ENCODE measurements at places on chromosomes 16 and 17.

DNA sequence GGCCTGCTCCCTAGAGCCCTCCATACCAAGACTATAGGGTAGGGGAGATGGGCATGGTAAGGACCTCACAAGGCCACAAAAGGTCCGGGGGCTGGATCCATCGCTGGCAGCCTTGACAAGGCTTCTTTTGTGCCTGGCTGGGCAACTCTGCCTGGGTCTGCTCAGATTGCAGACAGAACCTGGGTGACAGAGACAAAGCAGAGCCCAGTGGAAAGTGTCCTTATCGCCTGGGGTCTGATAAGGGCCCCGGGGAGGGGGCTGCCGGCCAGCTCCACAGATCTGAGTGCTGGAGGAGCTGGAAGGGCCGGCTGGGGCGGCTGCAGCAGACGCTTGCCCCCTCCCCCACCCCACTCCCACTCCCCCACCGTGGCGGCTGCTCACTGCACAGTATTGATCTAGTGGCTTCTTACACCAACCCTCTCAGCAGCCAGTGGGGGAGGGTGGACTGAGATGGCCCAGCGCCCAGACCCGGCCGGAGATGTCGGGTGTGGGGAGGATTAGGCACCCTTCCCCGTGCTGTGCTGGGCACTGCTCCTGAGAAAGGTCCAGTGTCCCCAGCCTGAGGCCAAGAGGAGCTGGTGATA, 7.2 kb downstream of the MMP15 start:
- DNase-seq: no peak

DNA sequence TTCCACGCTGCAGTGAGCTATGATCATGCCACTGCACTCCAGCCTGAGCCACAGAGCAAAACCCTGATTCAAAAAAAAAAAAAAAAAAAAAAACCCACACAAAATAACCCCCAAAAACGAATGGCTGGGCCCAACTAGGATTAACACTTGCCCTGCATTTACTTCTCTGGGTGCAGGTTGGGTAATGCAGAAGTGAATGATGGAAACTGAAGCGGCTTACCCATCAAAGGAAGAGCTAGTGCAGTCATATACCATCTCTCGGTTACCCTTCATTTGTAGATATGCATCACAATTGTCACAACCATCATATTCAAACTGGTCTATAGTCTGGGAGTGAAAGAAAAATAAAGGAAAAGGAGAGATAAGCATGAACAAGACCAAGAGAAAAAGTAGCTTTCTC, 819 bp downstream of the SUPT4H1 start:
- DNase-seq: no peak

DNA sequence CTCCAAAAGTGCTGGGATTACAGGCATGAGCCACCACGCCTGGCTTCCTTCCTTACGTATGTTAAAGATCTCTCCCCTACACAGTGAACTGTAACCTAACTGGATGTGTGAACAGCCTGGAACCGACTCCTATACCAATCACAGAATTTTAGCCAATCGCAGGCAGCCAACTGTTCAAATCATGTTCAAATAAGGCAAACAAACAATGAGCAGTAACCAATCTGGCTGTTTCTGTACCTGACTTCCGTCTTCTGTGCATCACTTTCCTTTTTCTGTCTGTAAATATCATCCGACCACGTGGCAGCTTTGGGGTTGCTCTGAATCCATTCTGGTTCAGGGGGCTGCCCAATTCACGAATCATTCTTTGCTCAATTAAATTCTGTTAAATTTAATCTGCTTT, 27.5 kb downstream of the TEKT5 start:
- no peak for DNase-seq

- DNase-seq: no peak
These were observed 188.5 kb downstream of the MSI2 start for GRCh38 chr17:57444682-57445450.

DNA sequence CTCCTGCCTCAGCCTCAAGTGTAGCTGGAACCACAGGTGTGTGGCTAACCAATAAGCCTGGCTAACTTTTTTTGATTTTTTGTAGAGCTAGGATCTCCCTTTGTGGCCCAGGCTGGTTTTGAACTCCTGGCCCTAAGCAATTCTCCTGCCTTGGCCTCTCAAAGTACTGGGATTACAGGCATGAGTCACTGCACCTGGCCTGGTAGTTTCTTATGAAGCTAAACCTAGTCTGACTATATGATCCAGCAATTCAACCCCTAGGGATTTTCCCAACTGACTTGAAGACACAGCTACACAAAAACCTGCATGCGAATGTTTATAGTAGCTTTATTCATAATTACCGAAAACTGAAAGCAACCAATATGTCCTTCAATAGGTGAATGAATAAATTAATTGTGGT, 176.2 kb upstream of the IRX3 start:
- no peak for DNase-seq

GRCh38 chr17:18191236-18191667, 7.6 kb downstream of the ALKBH5 start:
- no peak for DNase-seq

GRCh38 chr16:59356709-59357108, 622.6 kb upstream of the GOT2 start:
- DNase-seq: no peak

GRCh38 chr16:88570691-88571092, 489 bp downstream of the ZC3H18 start:
- peak; percentile 51 for DNase-seq

DNA sequence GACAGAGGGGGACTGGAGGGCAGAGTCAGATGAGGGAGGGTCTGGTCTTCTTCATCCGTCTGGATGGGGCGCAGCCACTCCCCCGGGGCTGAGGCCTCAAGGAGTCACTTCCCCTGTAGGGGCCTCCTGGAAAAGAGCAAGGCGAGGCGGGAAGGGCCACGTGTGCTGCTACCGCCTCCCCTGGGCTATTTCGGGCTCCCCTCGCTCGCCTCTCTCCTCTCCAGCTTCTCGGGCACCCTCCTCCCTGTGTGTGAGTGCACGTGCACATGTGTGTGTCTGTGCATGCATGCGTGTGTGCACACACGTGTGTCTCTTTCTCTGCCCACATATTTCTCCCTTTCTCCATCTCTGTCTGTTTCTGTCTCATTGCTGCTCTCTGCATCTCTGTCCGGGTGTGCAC, 10.1 kb downstream of the GSG1L start:
- no peak for DNase-seq

DNA sequence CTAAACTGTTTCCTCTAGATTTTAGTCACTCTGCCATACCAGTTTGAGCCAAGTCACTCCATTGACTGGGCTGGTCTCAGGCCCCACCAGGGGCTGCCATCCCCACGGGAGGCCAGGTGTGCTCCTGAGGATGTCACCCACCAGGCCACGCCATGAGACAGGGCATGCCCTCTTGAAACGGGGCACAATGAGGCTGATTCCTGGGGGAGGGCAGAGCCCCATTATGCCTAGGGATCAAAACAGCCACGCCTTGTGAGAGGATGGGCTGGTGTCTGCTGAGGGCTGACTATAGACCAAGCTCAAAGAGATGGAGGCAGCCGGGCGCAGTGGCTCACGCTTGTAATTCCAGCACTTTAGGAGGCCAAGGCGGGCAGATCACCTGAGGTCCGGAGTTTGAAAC, 21.5 kb downstream of the GINS2 start:
- no peak for DNase-seq

DNA sequence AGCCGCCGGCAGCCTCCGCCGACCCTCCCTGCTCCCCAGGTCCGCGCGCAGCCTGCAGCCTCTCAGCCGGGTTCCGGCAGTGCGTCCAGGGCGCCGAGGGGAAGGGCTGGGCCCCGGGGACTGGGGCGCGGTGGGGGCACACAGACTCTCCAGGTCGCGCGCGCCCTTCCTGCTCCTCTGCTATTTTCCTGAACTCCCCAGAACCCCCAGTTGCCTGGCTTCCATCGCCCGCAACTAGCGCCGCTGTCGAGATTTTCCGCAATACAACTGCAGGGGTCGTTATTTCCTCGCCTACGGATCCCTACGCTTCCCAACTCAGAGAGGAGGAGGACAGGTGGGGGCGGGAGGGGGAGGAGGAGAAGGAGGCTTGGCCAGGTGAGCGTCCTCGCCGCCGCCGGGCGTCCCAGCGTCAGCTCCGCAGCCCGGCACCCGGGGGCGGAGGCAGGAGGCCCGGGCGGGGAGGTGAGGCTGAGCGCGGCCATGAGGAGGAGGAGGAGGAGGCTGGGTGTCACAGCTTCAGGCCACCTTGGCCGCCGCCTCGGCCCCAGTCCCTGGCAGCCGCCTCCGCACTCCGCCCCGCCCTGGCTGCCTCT, at the start of gene CA10:
Gene CA10, minus strand, starts transcription at position 265 of the 593 bp plus-strand sequence.
- no peak for DNase-seq

- DNase-seq: no peak
These were observed 748 bp downstream of the SMTNL2 start for GRCh38 chr17:4584917-4585637.

DNA sequence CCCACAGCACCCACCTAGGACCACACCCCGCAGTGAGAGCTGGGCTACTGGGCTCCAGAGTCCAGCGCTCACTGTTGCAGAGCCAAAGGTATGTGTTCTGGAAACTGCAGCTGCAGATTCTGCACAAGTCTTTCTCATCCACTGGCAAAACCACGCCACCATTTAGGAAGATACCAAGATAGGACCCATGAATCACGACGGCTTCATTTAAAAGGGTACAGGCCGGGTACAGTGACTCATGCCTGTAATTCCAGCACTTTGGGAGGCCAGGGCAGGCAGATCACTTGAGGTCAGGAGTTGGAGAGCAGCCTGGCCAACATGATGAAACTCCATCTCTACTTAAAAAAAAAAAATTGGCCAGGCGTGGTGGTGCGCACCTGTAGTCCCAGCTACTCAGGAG, 18.8 kb downstream of the FOXF1 start:
- DNase-seq: no peak

GRCh38 chr16:16945207-16945606, 525.6 kb downstream of the XYLT1 start:
- no peak for DNase-seq

- DNase-seq: no peak
These were observed 14.2 kb upstream of the LASP1NB start for GRCh38 chr17:38911081-38911730.

- peak; percentile 48 for DNase-seq
These were observed 15.3 kb downstream of the RNF43 start for GRCh38 chr17:58402047-58402446.

DNA sequence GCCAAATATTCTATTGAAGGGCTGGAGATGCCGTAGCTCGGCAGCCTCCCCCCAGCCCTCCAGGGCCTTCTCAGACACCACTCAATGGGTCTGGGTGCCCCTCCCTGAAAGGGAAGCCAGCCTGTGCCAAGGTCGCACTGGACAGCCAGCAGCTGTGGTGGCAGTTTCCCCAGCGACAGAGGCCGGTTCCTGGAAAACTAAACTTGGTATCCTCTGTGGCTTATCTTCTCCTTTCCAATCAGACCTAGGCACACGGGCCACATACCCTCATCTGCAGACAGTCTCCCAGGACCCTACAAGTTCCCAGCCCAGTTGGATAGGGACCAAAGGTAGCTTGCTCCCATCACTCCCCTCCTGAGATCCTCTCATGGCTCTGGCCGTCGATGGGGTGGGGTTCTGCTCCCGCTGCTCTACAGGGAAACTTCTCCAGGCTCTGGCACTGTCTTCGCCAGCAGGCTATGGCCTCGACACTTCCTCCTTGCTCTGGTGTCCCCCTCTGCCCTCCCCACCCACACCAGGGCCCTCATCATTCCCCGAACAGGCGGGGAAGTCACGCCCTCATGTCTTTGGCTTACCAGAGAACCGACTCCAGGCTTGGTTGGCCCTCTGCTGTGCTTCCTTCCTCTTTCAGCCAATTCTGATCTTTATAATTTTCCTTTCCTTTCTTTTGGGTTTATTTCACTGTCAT, 18.3 kb upstream of the IL21R start:
- DNase-seq: no peak

DNA sequence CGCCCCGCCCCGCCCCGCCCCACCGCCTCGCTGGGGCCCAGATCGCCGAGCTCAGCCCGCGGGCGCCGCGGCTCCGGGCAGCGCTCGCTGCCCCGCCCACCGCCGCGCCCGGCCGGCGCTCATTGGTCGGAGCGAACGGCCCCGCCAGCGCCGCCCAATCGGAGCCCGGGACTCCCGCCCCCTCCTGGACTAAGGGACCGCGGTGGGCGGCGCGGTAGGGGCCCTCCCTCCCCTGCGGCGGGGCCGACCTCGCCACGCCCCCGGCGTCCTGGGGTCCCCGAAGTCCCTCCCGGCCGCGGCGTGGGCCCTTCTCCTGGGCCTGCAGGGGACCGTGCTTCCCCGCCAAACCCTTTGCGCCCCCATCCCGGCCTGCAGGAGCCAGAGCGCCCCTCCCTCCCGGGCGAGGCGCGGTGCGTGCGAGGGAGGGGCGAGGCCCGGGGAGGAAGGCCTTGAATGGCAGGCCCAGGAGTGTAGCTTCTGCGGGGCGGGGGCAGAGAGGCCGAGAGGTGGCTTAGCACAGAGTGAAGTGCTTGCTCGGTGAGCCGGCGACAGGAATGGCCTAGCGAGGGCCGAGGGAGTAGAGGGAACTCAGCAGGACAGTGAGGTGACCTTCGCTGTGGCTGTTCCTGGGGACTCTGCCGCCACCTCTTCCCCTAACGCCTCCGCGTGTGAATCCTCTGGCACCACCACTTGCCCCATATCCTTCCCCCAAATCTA, at the start of gene CAMKK1:
Gene CAMKK1, minus strand, starts transcription at position 51 of the 717 bp plus-strand sequence. CDS start 7,366 bp downstream, outside the sequence.
- peak; percentile 91 for DNase-seq

DNA sequence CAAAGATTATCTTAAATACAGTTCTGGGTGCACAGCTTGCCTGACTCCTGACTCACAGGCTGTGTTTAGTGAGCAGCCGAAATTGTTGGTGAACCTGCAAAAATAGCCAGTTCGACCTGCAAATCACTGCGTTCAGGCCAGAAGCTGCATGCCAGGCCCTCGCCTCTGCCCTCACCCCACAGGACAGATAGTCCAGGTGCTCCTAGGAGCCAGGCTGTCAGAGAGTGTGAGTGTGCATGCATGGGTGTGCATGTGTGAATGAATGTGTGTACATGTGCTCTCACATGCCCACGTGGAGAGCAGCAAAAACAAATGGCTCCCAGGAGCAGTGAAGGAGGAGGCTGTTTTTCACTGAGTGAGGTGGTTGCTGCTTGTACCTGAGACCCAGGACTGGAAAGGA, 131.8 kb downstream of the ABCC12 start:
- DNase-seq: no peak

DNA sequence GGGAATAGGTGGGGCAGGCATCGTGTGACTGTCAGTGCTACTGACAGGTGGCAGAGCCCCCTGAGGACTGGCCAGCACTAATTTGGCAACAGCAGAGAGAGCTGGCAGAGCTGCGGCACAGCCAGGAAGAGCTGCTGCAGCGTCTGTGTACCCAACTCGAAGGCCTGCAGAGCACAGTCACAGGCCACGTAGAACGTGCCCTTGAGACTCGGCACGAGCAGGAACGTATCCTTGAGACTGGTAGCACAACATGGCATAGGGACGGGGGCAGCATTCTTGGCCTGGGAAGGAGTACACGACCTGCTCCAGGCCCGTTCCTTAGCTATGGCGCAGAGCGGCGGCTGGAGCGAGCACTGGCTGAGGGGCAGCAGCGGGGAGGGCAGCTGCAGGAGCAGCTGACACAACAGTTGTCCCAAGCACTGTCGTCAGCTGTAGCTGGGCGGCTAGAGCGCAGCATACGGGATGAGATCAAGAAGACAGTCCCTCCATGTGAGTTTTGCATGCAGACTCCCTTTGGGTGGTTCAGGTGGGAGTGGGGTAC, 3.0 kb upstream of the NRN1L start:
- no peak for DNase-seq
